Prostate gland (tissue), 2 donors: ENCODE measurements at places on chromosomes 1 and 21. TPM values are rescaled to one million over a fixed set of nuclear protein-coding genes. Genes with fewer than 3 reads are reported as not detected.

The RNPEP gene
- total RNA-seq, result 104 TPM

The WARS2 gene
- total RNA-seq, result 15.6 TPM

The GBP4 gene
- 6.0 TPM for total RNA-seq

The PTPRF gene
- total RNA-seq, result 182 TPM

The NID1 gene
- 74.9 TPM for total RNA-seq

The HFM1 gene
- 4.8 TPM for total RNA-seq

The SLC30A1 gene
- 22.0 TPM for total RNA-seq

The PIP5K1A gene
- total RNA-seq, result 96.7 TPM

The SFN gene
- 39.2 TPM for total RNA-seq

The CSF3R gene
- total RNA-seq, result 17.0 TPM

The ATP1A4 gene
- total RNA-seq, result 2.8 TPM

The PSMD4 gene
- total RNA-seq, result 116 TPM

The CYP4A11 gene
- total RNA-seq, result not detected

The USH2A gene
- not detected for total RNA-seq
